Naive thymus-derived CD4-positive, alpha-beta T cell (primary cell): ENCODE measurements at places on chromosomes 13 and 19. TPM values are rescaled to one million over a fixed set of nuclear protein-coding genes. Genes with fewer than 3 reads are reported as not detected.

Gene PSG6
- not detected for total RNA-seq

Gene KLK12
- total RNA-seq: not detected

Gene OR10H1
- total RNA-seq: not detected

Gene SYCN
- total RNA-seq: not detected

Gene LILRA1
- total RNA-seq: not detected

- H3K4me1 ChIP-seq: peaks cover 8% of the 10 kb centered on the region
- H3K4me3 ChIP-seq: no peak overlapping the region
- no peaks in the 10 kb centered on the region for H3K36me3 ChIP-seq
- no peak for DNase-seq
- no peak overlapping the region for H3K27ac ChIP-seq
Measured at GRCh38 chr19:16615808-16616207, 12.2 kb downstream of the MED26 start.

- no peak overlapping the region for H3K4me3 ChIP-seq
- no peaks in the 10 kb centered on the region for H3K27me3 ChIP-seq
- no peaks in the 10 kb centered on the region for H3K36me3 ChIP-seq
- no peak for DNase-seq
Measured at GRCh38 chr13:33206425-33206824, 79.1 kb downstream of the STARD13 start.

DNA sequence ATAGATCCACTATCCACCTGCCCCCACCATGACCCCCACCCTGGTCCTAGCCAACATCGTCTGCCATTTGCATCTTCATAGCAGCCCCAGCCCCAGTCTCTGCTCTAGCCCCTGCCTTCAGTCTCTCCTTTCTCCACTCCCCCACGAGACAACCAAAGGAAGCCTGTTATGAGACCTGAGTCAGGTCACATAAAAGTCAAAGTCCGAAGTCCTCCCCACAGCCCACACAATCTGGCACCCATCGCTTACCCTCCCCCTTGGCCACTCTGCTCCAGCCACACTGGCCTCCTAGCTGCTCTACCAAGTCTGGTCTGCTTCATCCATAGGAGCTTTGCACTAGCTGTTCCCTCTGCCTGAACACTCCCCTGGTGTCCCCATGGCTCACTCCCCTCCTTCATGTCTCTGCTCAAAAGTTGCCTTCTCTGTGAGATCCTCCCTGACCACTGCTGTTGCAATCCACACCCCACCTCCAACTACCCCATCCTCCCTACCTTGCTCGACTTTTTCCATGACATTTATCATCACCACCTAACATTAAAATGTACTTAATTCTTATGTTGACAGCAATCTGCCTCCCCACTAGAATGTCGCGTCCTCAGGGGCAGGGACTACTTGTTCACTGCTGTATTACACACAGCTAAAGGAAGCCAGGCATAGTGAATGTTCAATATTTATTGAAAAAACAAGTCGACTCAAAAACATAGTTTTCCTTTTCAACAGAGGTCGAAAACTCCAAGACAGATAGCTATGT, 1.2 kb upstream of the PLEKHG2 start:
- H3K27me3 ChIP-seq: no peaks in the 10 kb centered on the region
- peaks cover 28% of the 10 kb centered on the region for H3K4me1 ChIP-seq
- peak overlapping the region; percentile 100 for H3K27ac ChIP-seq
- H3K4me3 ChIP-seq: peak overlapping the region; percentile 82

- H3K4me1 ChIP-seq: no peaks in the 10 kb centered on the region
- DNase-seq: no peak
- H3K36me3 ChIP-seq: no peaks in the 10 kb centered on the region
- no peaks in the 10 kb centered on the region for H3K27me3 ChIP-seq
Measured at GRCh38 chr19:22144394-22144793, 52.4 kb downstream of the ZNF676 start.
